ENCODE measurements at places on chromosomes 1 and 21.

DNA sequence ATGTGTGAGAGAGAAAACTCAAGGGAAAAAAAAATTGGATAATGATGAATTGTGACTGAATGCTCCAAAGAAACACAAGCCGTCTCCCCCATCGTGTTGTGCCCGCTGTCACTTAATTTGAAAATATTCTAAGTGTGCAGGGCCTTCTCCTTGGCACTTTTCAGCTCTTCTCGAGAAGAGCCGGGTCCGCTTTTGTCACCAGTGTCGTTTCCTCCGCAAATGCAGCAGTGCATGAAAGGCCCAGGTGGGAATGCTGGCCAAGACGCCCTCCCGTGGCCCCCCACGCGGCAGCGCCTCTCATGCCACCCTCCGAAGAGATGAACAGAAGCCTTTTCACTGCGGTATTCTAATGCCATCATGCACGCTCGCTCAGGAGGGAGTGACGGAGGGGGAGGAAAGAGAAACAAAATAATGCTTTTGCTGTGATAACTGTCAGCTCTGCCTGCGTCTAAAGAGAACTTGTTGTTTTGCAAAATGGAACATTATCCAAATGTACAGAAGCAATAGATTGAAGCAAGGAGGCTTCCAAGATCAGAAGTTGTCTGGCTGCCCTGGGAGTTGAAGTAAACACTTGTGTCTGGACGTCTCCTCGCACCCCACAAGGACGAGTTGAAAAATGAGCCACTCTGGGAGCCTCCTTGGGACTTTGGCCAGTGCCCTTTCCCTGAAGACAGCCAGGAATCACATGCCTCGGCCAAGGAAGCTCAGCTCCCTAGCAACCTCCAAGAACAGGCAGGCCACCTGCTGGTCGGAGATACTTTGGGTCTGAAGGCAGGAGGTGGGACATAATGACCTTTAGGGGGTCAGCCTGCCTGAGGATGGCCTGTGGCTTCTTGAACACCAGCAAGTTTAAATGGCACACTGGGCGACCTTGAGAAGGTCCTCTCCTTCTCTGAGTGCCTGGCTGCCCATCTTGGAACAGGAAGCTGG lies 166.1 kb upstream of the ZC3H12A start:
- no peak for DNase-seq

DNA sequence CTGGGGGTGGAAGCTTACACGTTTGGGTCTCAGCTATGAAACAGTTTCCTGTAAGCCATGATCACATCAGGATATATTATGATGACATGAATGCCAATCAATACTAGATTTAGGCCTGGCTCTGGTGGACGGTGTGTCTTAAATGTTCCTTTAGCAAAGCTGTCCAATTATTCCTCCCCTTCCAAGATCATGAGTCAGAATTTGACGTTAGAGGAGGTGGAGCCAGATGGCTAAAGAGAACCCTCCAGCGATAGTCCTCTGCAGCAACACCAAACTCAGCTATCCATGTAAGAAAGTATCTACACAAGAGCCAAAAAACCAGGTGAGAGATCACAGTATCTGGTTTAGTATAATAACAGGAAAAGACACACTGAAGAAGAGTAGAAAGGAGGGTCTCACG lies 47.8 kb downstream of the PACC1 start:
- no peak for DNase-seq

DNA sequence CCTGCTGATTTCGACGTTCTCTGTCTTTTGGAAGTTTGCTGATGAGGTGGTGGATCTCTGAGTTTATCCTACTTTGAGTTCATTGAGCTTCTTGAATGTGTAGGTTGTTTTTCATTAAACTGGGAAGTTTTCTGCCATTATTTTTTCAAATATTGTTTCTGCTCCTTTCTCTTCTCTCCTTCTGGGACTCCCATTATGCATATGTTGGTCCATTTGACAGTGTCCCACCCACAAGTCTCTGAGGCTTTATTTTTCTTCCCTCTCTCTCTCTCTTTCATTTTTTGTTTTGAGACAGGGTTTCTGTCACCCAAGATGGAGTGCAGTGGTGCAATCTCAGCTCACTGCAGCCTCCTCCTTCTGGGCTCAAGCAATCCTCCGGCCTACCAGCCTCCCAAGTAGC lies 11.7 kb downstream of the TNFRSF18 start:
- no peak for DNase-seq

DNA sequence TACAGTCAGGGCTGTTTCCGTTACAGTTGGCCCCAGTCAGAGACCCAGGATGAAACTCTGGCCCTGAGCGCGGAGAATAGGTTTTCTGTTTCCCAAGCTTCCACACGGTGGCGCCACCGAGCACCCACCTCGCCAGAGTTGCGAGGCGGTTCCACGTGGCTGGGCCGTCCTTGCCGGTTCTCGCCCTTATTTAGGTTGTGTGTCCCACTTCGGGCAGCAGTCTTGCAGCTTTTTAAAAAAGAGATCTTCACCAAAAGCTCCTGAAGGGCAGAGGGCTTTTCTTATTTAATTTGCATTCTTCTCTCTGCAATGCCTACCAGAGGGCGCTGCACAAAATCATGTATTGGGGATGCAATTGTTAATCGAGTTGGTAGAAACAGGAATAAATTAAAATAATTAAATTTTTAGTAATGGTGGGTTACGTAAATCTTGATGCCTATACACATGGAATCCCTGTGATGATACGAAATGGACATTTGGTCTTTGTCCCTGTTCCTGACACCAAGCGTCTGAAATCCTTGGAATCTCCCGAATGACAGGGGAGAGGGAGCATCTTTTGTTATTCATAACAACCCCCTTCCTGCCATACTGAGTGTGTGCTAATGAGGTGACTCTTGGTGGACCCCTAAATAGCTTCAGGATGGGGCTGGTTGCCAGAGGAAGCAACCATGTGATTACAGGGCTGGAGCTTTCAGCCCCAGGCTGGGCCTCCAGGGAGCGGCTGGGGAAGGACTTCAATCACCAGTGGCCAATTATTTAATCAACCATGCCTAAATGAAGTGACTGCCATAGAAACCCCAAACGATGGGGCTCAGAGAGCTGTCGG lies 5.6 kb upstream of the S100A7 start:
- peak; percentile 58 for DNase-seq

DNA sequence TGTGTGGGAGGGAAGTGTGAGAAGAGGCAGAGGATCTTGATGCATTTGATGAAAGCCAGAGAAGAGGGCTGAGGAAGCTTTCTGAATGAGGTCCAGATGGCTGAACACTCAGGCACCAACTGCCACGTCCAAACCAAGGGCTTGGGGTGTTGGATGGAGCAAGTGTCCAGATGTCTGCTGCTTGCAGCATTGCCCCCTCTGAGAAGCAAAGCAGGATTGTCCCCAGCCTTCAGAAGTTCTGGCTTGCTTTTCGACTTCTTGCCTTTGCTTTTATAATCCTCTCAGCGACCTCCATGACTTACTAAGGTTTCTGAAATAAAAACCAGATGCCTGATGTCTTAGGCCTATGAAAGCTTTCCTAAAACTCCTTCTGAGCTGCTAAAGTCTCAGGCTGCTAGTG lies 182.5 kb downstream of the HUNK start:
- no peak for DNase-seq

DNA sequence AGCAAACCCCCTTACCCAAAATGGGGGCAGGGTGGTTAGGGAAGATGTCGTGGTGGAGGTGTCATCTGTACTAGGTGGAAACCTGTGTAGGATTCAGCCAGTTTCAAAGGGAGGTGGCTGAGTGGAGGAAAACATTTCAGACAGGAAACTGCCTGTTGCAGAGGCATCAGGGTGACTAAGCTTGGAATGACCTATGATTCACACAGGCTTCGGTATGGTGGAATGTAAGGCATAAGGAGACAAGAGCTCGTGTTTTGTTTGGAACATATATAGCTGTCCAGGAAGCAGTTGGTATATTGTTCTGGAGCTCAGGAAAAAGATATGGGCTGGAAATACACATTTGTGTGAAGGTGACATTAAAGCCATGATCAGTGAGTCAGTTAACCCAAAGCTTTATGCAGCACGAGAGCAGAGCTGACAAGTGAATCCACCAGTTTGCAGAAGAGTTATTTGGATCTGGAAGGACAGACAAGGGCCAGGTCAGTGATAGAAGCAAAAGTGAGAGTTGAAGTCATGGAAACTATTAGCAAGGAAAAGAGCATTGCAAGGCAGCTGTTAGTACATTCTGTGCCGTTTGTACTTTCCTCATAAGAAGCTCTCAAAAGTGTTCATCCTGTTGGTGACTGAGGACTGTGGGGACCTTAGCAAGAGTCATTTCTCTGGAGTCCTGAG lies 12.2 kb downstream of the UTP25 start:
- DNase-seq: no peak

GRCh38 chr1:71170925-71171324 lies 90.1 kb upstream of the ZRANB2 start:
- no peak for DNase-seq

All from CD4-positive, alpha-beta T cell treated with Interleukin-1 beta for 1 hour (primary cell).